ENCODE measurements at places on chromosomes 12 and 14.

DNA sequence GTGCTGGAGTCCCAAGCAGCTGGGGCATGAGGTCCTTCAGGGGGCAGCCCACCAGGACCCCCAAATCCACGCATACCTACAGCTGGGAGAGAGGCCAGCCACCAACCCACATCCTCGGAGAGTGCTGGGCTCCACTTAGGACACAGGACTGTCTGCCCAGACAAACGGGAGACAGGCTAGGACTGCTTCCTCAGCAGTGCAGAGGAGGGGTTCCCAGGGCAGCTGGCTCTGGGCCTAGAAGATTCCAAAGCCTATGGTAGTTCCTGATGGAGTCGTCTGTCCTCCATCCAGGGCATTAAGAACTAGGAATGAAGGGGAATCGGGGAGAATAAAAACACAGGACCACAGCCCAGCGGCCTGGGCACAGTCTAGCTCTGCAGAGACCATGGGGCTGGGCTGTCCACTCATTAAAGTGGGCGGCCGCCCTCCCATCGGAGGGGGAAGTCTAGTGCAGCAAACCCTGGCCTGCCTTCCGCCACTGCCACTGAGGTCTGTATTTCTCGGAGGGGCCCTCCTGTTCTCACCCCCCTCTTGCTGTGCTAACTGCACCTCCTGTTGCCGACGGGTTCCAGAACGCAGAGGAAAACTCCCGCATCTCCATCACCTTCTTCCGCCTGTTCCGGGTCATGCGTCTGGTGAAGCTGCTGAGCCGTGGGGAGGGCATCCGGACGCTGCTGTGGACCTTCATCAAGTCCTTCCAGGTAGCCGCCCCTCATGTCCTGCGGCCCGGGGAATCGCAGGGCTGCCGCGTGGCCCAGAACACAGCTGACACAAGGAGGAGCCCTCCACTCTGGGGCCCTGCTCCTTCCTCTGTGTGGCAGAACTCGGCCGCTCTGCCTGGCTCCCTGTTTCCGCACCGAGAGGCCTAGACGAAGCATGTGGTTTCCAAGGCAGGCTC is 143.5 kb upstream of the FKBP4 start:
- no peak for DNase-seq

DNA sequence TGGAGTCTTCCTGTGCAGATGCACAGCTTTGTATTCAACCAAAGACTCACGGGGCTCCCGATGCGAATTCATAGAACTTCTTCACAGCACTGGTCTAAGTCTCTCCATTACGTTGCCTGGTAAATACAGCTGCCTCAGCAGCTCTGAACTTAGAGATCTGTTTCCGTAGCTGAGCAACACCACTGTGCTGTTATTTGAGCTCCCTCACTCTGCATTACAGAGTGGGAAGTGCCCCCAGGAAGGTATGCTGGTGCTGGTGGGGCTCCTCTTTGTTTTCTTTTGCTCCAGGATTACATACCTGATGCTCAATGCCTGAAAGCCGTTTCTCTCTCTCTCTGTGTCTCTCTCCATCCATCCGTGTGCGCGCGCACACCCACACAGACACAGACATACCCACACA is 227.5 kb upstream of the RMST start:
- no peak for DNase-seq

DNA sequence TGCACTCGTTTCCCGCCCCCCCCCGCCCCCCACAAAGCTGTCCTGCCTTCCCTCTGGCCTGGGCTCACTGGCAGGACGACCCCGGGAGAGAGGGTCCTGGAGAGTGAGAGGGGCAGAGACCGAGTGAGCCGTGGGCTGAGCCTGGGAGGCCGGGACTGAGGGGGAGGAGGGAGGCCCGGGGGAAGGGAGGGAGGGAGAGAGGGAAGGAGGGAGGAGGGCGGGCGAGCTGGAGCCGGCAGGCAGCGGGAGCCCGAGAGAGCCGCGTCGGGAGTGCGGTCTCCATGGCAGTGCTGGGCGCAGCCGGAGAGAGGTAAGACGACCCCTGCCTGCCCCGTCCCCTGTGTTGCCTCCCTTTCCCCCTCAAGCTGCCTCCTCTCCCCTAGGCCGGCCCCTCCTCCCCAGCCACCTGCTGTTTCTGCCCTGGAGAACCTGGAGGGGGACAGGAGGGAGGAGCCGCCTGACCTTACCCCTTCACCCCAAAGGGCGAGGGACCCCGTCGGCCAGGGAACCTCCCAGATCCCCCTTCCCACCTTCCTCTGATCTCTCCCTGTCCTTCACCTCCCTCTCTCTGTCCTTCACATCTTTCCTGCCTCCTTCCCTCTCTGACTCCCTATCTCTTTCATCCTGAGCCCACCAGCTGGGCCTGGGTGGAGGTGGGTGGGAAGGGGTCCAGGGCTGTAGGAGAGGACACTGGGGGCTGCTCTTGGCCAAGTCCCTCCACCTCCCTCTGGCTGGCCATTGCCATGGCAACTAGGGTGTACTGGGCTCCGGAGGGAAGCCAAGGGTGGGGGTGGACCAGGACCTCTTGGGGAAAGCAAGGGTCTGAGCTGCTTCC is at the start of gene GPR162:
TSS of gene GPR162 (plus strand) at position 231 of the 835 bp plus-strand sequence. CDS start 2,078 bp downstream, outside the sequence.
- DNase-seq, result no peak

DNA sequence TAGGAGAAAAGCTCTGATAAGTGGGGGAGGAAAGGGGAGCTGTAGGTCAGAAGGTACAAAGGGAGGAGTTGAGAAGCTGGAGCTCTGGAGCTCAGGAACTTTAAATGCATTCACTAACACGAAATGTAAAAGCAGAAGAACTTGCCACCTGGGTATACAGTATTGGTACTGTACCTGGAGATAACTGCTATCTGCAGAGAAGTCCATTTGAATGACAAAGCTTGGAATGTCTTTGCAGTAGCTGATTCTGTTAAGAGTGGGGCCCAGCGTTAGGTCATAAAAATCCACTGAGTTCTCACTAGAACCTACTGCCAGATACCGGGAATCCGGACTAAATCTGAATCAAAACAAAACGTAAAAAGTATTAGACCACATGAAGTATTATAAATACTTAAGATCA is 55.6 kb downstream of the ZC3H14 start:
- DNase-seq, result no peak

DNA sequence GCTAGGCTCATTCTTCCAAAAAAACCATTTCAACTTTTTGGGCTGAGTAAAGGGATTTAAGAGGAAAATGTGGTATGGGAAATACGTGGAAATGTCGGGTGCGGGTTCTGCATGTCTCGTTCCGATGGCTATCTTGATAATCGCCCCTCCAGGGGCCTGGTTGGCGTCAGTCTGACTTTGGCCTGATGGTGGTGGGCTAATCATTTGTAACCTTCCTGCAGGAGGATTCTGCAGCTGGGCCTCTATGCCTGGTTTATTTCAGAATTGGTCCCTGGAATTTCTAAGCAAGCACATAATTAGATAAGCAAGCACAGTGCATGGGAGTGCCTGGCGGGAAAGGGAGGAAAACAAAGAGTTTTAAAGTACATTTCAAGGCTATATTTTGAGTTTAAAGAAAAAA is 14.8 kb upstream of the SLC4A8 start:
- DNase-seq, result no peak

DNA sequence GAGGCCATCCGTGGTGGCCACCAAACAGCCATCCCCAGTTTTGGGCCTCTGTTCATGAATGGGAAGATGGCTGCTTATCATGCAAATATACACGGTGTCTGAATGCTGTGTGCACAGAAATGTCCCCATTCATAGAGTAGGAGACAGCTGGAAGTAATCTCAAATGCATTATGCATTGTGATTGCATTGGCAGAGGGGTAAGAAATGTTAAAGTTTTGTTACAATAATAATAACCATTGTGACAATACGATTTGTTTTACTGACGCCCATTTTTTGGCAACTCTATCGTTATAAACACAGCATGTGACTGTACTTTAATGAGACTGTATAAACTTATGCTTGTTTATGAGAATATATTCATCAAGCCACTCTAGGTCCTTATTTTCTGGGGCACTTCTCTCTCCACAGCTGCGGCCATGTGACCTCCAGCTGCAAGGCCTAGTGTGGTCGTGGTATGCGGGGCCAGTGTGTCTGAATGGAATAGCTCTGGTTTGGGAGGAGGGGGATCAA is 474.3 kb downstream of the VRK1 start:
- DNase-seq, result no peak

DNA sequence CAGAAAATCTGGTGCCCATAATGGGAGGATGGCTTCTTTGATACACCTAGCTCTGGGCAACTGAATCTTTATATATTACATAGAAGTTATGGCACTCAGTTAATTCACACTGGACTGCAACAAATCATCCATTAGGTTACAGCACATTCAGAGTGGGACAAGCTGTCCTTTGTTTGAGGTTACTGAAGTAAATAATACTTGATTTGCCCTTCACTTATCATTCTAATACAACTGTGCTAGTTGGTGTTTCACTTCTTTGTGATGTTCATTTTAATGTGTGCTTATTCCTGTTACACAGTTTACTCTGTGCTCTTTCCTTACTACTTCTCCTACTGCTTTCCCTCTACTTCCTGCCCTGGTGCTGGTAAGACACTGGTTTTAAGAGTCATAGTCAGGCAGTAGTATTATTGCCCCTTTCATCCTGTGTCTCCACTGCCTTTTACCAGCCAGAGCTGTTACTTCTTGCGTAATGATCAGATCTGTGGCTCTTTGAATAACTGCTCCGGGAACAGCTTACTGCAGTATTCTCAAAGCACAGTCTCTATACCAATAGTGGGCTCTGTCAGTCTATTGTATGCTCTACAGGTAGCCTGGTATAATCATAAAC is 36.4 kb upstream of the GXYLT1 start:
- no peak for DNase-seq

GRCh38 chr14:22471545-22472121 is 117.4 kb downstream of the DAD1 start:
- DNase-seq, result no peak

- no peak for DNase-seq
Measured at GRCh38 chr12:48954841-48955501, 2.3 kb downstream of the ARF3 start.

DNA sequence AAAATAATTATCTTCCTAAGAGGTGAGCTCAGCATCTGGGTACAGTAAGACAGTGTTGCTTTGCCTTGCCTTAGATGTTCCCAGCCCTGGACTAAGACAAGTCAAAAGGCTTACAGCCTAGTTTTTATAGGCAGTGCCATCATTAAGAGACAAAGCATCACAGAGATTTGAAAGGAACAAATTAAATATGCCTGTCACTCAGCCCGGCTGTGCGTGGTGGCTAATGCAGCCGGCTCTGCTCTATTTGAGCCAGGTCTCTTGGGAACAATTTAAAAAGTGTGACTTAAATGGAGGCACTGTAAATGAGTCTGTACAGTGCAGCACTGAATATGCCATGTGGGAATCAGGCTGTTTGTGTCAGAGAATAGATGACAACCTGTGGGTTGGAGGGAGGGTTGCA is 1687.4 kb upstream of the FLRT2 start:
- DNase-seq, result no peak

GRCh38 chr14:38079268-38079667 is 128.4 kb upstream of the SSTR1 start:
- DNase-seq, result no peak

DNA sequence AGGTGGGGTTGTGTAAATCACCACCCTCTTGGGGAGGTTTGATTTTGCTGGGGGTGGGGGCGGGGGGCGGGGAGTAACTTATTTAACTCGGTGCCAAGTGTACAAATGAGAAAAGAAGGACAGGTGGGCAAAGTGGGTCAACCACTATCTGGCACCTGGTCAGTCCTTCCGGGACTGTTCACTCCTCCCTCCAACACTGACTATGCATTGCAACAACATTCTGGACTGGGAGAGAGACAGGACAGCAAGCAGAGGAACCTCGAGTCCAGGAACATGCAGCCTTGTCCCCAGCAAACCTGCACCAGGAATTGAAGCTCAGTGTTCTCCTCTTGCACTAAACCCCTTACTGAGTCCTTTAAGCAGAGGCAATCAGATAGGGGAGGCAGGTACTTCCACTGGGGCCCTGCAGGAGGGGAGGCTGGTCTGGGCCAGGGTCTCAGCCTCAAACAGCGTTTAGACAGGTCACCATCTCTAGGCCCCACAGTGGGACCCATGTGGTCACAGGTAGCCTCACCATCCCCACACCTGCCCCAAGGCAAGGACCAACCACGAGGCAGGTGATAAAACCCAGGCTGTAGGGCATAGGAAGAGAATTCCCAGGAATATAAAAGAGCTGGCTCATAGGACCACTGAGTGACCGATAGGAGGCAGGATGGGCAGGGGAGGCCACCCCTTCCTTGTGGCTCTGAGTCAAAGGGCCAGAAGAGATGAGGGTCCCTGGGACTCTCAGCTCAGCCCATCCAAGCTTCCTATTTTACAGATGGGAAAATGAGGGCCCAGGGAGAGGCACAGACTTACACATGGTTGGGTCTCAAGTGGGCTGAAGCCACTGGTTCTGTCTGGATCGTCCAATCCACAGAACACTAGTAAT is 9.8 kb downstream of the CCDC85C start:
- DNase-seq, result no peak

GRCh38 chr12:119249383-119250155 is 70.8 kb downstream of the HSPB8 start:
- no peak for DNase-seq

DNA sequence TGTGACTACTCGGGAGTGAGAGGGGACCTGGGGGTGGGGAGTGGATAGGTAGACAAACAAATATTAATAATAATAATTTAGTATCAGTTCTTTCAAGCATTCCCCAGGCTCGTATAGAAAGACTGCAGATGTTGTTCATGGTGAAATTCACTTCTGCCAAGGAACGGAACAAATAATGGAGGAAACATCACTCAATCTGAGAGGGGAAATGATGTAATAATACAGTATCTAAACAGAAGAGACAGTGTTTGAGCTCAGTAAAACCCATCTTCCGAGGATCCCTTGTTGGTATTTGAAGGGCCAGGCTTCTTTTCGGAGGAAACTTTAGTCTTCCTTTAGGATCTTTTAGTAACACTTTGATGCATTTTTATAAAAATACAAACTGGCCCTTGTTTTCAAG is 114.2 kb downstream of the KCNK10 start:
- DNase-seq, result no peak

DNA sequence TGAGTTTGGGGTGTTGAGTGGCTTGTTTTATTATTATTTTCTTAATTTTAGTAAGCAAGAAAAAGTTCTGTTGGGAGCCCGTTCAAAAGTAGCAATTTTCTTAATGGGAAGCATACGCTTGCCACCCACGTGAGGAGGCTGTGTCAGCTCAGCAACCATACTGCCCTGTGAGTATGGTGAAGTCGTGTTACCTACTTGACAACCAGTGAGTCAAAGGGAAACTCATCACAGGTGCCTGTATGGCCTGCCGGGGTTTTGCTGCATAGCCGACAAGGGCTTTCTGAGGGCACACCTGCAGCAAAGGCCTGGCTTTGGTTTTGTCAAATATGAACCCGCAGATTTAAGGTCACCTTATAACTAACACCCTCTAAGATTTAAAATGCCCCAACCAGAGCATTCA is 31.1 kb downstream of the PITPNM2 start:
- DNase-seq, result no peak

DNA sequence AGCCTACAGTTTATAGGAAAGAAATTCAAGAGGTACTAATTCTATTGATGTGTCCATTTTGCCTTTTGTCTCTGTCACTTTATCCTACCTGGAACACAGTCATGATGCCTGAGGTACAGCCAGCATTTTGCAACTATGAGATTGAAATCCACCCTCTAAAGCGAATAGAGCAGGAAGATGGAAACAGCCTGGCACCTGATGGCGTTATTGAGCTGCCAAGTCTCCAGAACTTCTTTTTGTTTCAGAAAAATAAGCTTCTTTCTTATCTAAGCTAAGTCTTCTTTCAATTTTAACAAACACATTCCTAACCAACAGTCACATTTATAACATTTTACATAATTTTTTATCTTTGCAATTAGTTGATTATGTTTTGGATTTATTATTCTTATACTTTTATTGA is 182.1 kb downstream of the PAWR start:
- DNase-seq, result no peak
